ENCODE measurements at places on chromosomes 2 and 18.
A peak's percentile ranks its signal among the peaks of the same experiment; 100 is the strongest.

- DNase-seq: no peak
Measured at GRCh38 chr2:10449838-10450691, 1.9 kb upstream of the ODC1 start.

DNA sequence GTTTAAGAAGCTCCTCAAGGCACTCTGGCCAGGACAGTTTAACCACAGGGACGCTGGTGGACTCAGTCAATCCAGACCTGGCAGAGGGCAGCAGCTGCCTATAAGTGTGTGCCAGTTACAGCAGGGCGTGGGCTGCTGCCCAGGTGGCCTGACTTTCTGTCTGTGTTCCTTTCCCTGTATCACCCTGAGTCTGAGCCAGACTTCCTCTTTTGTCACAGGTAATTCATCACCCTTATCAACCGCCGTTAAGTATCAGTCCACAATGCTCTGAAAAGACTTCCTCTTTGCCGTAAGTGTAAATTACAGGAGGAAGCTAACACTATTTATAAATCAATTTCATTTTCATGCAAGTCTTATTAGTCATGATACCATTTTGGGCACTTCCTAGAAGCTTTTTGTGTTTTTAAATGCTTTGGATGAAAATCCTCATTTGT, 7.0 kb downstream of the LPIN1 start:
- DNase-seq: peak; percentile 28

DNA sequence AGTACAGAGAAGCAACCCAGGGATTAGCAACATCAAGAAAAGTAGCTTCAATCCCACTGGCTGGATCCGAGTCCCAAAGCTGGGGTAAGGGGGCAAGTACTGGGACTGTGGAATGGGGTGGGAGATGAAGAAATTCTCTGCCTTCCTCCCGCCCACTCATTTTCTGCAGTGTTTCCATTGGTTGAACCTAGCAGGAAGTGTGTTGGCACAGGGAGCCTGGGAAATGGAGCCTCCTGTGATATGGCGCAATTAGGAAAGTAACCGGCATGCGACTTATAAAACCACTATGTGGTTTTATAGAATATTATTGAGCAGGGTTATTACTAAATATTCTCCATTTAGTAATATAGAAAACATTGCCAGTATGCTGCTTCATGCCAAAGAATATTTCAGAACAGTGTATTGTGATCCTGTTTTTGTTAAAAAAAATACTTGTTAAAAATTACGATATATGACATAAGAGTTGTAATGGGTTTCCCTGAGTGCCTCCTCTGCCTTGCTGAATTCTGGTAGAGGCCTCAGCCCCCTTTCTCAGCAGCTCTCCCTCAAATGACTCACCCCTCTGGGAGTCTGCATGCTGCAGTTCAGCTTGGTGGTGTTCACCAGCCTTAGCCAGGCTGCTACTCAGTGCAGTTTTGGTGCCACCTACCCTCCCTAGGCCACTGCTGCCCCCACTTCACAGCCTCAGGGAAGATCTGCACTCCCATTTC, 60.5 kb downstream of the HK2 start:
- no peak for DNase-seq

- DNase-seq: no peak
Measured at GRCh38 chr18:73669297-73669696, 478.3 kb downstream of the FBXO15 start.

DNA sequence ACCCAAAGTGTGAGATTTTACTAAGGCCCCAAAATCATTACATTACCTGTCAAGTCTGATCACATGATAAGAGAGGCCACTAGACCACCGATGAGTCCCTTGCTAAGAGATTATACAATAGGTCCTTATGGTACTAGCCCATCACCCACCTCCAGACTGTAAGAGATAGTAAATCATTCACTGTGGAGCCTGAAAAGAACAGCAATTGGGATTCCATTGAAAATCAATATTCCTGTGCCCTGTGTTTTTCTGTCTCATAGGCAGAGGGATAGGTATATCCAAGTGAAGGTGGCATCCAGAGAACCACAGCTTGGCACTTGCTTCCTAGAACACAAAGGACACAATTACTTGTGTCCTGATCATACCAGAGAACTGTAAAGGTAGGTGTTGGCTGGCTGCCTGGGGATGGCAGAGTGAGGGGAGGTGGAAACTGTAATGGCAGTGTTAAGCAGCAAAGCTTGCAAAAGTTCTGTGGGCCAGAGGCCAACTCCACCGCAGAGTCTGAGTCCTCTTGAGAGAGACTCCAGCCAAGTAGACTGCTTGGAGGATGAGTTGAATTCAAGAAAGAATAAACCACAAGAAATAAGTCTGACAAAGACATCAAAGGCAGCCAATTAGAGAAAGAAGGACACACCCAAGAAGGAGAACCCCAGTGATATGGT, 102.0 kb upstream of the PIEZO2 start:
- DNase-seq: peak; percentile 9

DNA sequence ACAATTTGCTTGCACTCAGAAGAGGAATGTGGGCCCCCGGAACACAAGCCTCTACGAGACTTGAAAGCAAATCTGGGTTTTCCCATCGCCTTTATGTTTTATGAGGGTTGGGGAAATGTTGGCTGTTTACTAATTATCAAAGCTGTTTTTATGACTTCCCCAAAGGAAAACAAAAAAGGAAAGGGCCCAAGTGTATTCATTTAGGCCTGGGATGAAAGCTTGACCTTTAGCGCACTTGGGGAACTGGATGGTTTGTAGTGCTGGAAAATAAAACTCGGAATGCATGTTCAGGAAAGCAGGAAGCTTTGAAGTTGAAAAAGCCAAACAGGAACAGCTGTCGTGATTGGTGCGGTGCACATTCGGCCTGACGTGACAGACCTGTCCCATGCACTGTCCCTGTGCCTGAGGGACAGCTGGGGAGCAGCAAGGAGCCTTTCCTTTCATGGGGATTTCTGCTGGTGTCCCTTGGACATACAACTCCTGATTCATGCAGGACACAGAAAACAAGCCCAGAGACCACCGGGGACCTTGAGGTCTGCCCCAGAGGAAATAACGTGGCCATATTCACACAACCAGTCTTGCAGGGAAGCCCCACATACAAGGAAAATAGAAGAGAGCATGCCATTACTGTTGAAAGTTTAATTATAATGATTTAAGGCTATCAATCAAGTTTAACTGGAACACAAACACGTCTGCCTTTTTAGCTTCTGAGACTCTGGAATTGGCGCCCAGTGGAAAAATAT, 169.7 kb upstream of the APCDD1 start:
- no peak for DNase-seq

- DNase-seq: no peak
Measured at GRCh38 chr2:173462892-173463840, 108.5 kb downstream of the CDCA7 start.

DNA sequence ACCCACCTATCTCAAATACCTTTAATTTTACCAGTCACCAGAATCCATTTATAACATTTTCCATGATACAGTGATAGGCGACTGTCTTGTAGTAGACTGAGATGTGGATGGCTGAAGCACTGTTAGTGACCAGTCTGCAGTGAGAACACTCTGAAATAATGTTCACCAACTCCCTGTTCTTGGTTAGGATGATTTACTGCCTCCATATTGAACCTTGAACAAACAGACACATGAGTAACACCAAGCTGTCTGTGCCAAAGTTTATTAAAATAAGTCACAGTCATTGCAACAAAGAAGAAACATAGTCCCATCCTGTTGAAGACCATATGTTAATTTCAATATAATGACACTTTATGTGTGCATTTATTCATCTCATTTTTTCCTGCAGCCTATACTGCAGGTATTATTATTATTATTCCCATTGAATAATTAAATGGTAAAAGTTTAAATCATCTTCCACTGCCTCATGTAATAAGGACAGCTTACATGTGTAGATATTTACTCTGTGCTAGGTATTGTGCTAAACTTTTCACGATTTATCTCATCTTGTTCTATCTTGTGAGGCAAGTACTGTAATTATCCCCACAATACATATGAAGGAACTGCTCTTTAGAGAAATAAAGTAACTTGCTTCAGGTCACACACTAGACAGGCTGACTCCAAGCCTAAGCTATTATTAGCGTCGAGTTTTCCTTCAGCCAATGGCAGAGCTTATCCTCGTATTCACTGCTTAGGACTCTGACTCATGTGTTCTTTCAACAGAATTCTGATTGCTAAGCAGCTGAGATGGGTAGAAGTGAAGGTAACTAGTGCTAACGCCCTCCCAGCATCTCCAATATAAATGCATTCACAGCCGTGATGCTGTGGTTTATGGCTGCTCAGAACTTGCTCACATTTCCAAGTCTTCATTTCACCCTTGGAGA, 62.5 kb downstream of the ONECUT2 start:
- DNase-seq: no peak

- DNase-seq: no peak
Measured at GRCh38 chr2:219081096-219081495, 20.4 kb upstream of the IHH start.

DNA sequence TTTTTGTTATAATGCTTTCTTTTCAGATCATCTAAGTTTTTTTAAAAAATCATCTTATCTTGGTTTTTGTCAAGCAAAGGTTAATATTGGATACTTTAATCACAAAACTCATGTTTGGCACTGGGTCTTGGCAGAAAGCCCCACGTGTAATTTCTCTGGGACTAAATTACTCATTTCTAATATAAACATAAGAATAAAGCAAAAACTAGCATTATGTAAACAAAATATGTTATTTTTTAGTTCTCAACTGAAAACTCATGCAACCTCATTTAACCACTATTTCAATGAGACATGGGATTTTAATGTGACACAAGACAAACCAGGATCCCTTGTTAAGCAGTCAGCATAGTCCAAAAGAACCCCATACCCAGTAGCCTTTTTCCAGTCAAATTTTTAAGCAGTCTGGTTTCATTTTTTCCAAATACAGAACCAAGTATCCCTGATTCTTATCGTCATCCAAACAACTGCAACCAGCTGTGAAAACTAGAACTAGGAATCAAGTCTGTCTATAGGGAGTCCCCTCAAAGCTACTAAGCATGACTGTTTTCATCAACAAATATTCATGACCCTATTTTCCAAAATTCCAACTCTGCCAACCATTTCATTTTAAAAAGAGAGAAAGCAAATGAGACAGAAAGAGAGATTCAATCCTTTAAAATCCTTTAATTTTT, 27.1 kb downstream of the PID1 start:
- no peak for DNase-seq

DNA sequence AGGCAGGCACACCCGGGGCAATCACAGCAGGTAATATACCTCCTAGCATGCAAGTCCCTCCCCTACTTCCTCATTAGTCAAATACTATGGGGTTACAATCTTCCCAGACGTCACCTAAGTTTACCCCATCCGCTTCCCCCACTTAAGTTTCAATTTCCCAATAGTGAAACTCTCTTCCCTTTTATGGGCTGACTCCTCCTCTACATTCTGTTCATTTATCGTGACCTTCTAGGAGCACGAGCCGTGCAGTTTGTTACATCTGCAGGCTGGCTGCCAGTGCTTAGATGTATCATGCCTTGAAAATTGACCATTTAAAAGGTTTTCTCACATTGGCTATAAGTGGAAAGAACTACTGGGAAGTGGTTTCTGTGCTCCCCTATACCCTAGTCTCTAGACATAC, 1357.8 kb upstream of the CRIM1 start:
- DNase-seq: peak; percentile 7

GRCh38 chr18:59939127-59939526, 39.3 kb downstream of the PMAIP1 start:
- DNase-seq: no peak

DNA sequence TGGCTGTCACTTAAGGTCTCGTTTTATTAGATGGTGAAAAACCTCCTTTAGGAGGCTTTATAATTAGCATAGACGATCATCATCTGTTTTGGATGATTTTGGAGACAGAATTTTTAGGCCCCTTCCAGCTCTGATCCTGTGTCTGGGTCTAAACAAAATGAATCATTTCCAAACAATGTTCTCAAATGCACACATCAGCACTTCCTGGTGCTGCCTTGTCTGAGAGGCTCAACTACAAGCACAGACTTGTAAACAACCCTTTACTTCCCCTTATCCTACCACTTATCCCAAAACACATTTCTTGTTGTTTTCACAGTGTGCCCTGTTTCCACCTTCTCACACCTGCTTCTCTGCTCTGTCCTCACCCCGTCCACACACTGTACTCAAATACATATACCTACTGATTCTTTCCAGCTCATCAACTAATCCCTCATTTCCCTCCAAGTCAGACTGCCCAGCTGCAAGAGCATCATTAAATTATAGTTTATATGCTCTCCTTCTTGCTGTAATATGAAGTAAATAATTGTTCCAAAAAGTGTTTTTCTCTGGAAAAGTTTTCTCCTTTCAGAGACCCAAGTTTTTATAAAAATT, 71.2 kb upstream of the COL3A1 start:
- DNase-seq: no peak

DNA sequence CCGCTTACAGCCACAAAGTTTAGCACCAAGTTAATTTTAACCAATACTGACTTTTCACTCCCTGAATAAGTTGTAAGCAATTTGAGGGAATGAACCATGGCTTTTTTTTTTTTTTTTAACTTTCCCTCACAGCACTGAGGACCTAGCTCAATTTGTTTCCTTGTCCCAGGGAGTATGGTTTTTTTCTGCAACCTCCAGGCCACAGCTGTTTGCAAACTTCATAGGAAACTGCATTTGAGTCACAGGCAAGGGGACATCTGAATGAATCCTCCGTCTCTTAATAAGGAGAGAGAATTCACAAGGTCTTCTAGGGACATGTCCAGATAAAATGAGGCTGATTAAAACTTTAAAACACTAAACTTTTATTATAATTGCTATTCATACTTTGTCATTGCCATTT, 181.5 kb downstream of the GFPT1 start:
- no peak for DNase-seq

DNA sequence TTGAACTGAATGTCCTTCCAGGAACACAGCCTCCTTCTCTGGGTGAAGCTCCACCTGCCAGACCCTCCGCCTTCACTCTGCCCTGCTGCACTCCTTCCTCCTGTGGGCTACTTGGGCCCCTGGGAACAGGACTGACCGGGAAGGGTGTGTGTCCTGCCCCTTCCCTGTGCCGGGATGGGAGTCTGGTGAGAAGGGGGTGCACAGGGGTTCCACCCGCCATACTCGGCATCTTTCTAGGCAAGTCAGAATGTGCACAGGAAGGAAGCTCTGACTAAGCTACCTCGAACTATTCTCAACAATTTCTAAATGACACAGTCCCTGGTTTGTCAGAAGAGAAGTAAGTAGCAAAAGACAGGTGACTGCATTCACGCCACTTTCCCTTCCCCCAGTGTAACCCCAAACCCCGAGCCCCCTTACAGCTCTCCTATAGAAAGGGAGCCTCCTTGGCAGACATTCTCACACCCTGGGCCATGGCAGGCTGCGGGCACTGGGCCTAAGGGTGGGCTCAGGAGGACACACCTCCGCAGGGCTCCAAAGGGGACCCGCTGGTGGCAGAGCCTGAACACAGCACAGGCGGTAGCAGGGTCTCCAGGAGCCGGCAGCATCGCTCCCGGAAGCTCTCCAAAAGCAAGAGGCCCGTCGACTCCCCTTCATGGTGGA, 184.1 kb downstream of the HDAC4 start:
- no peak for DNase-seq

DNA sequence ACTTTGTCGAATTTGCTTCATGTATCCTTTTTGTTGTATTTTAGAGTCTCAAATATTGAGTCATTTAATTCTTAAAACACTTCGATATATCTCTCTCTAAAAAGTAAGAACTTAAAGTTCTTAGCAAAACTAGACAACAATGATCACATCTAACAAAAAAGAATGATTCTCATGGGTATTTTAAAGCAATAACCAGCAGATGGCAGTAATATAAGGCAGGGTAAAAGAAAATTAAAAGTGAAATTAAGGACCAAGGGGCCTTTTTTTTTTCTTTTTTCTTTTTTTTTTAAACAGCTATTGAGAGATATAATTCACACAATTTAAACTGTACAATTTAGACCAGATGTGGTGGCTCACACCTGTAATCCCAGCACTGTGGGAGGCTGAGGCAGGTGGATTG, 9.9 kb upstream of the AOX1 start:
- no peak for DNase-seq

GRCh38 chr2:179876266-179876665, 14.9 kb upstream of the ZNF385B start:
- no peak for DNase-seq
